ENCODE measurements at places on chromosomes 6 and 20.

- no peak for DNase-seq
Measured at GRCh38 chr6:66866801-66867200, 1159.8 kb upstream of the EYS start.

DNA sequence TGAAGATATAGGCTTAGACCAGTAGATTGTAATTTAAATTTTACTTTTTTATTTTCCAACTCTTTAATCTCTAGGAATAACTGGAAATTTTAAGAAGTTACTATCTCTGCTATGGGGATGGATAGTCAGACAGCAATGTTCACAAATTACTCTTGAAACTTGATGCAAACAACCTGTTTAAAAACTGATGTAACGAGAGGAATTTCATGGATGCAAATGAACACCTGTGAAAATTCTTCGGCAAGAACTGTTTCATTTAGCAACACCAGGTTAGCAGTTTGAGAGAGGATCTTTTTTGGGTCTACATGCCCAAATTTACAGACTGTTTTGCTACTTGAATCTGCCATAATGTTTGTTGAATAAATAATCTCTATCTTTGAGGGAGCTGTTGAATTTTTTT lies 20.0 kb upstream of the RSPH3 start:
- no peak for DNase-seq

GRCh38 chr20:58625585-58625984 lies 25.5 kb upstream of the STX16 start:
- DNase-seq: no peak

DNA sequence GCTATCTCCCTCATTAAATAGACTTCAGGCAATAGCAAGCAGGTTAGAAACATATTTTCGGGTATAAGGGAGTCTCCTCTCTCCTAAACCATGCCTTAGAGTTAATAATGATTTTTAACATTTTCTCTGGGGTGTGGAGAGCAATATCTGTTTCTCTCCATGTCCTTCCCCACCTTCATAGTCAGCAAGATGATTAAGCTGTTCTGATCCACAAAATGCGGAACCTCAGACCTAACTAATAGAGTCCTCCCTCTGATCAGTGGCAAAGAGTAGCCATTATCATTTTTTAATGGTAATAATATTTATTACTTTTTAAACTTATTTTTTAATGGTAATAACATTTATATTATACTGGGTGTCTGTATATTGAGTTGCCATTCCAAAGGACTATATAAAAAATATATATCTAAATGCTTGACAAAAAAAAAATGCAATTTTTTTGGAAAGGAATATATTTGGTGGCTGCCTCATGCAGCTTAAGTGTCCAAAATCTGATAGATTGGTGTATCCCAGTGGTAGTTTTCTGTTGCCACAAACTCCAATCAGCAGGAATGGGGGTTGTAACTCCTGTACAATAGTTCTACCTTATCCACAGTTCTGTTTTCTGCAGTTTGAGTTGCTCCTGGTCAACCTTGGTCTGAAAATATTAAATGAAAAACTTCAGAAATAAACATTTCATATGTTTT lies 14.0 kb upstream of the BTN3A2 start:
- DNase-seq: no peak

DNA sequence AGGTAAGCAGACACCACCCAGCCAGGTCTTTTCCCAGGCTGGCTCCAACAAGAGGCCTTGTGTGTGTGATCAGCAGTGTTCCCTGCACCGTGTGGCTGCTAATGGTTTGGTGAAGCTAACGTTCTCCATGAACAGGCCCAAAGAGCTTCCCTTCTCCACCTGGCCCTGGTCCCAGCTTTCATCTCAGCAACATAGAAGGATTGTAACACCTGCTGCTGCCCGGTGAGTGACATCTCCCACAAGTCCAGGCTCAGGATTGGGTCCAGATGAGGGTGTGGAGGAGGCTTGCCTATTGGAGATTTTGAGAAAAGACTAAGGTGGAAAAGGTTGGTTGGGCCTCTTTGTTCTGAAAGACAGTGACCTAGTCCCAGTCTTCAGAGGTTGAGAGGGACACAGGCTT lies 89.6 kb downstream of the TMEM242 start:
- no peak for DNase-seq

- DNase-seq: no peak
Measured at GRCh38 chr20:11850901-11851300, 66.8 kb upstream of the BTBD3 start.
